ENCODE measurements at places on chromosomes 16 and 17.

- DNase-seq, result peak; percentile 69
These were observed 30.1 kb upstream of the GAA start for GRCh38 chr17:80071116-80071841.

DNA sequence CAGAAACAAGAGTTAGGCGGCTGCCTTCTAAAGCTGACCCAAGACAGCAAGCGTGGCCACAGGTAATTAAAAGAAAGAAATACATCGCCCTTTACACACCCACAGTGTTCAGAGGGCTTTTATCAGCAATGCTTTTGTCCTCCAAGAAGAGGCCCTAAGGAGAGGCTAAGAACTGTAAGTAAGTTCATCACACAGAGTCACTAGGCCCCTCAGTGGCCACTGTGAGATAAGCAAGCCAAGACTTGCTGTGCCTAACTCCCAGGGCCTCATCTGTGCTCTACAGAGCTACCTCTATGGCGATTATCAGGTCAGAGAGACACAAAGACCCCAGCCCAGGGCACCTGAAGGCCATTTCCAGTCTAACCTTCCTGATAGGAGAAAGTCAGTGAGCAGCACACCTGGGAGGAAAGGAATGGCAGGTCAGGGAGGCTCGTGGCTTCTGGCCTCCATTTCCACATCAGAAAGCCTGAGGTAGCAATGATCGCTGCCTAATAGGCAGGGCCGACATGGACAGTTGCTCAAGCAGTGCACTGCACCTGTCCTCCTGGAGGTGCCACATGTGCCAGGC lies 545.2 kb upstream of the CDH11 start:
- peak; percentile 55 for DNase-seq

DNA sequence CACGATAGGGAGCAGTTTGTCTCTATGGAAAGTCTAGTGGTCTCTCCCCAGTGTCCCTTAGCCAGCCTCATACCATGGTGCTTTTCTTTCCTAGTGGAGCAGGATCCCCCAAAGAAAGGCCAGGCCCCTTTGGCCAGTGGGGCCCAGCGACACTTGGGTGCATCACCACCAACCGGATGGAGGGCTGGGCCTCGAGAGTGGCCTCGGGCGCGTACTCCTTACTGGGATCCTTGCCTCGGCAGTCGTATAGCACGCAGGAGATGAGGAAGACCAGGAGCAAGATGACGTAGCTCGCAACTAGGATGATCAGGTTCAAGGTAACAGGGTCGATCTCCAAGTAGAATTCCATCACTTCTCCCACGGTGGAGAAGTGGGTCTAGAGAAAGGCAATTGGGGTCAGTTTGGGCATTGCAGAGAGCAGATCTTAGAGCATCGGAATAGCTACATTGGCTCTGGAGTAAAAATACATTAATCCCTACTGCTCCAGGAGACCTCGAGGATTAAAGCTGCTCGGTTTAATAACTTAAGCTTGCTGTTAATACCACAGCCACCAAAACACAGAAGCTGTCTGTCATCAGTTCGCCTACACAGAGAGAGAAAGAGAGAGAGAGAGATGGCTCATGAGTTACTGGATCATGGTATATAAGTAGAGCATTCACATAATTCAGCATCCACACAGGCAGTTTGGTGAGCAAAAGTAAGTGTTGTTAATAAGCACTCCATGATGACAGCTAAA lies at the start of gene SMIM36:
Gene SMIM36 (minus strand): TSS at position 467 of the 736 bp plus-strand sequence.
- no peak for DNase-seq

GRCh38 chr17:56499799-56500388 lies 93.6 kb upstream of the NOG start:
- DNase-seq, result peak; percentile 25

- no peak for DNase-seq
These were observed 18.4 kb downstream of the MAP2K3 start for GRCh38 chr17:21302711-21303425.

DNA sequence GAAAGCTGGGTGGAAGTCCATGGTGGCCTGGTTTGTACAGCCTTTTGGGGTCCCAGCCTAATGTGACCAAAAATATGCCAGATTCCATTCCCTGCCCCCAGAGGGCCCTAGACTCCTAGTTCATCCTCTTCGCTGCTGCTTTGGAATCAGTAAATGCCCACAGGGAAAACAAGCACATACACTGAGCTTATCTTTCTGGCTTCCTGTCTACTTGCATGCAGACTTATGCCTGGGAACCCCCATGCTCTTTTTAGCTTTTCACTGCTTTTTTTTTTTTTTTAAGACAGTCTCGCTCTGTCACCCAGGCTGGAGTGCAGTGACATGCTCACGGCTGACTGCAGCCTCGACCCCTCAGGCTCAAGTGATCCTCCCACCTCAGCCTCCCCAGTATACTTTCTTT lies 6.2 kb upstream of the CD300LG start:
- peak; percentile 69 for DNase-seq

DNA sequence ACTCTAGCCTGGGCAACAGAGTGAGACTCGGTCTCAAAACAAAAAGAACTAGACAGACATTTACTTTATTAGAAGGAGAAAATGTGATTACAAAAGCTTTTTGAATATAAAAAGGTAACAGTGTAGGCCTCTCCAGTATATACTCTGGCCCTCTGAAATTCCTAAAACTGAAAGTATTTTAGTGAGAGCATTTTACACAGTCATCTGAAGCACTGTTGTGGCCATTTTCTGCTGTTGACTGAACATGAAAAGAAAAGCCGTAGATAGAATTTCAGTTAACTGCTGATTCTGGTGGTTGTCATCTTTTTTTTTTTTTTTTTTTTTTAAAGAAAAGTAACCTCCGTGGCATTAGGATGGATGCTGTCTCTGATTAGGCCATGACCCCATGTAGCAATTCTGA lies 15.6 kb downstream of the DUSP14 start:
- DNase-seq, result no peak

- DNase-seq, result no peak
These were observed 59.0 kb upstream of the NKD1 start for GRCh38 chr16:50489182-50489581.

DNA sequence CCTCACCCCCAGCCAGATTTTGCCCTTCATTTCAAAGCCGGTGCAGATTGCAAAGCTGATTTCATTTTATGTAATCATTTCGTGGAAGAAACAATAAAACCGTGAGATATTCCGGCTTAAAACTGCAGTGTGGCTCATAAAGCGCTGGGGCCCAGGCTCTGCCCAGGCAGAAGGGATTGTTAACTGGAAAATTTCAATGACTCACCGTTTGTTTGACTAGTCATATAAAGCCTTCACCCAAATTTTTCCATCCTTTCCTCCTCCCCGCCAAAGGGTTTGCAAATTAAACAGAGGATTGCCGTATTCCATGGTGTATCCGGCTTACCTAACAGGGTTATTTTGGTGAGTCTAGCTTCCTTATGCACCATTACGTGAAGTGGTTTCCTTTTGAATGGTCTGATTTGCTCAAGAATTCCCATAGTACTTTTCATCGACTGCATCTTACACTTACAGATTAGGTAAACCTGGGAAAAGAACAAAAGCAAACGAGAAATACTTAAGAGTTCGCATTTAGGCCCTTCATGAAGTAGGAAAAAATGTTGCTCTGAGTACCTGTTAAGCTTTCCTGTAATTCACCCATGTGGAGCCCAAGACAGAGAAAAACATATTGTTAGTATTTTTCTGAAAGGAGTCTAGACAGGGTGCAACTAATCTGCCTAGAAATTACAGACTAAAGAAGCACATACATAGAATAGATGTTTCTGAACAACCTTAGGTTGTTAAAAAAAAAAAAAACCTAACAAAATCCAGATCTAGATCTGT lies 949 bp upstream of the GSPT1 start:
- no peak for DNase-seq

DNA sequence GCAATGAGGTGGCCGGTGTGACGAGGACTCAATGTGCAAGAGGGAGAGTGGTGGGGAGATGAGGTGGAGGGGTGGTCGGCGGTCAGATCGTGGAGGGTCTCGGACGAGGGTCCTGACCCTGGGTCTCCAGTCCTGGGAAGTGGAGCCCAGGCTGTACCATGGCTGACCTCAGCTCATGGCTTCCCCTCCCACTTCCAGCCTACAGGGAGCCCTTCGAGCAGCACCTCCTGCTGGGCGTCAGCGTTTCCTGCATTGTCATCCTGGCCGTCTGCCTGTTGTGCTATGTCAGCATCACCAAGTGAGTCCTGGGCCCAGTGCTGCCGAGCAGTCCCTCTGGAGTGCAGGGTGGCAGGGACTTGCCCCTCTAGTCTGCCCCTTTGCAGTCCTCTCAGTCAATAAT lies 41.8 kb downstream of the IL4R start:
- peak; percentile 60 for DNase-seq

GRCh38 chr17:54749157-54749556 lies 151.5 kb upstream of the TOM1L1 start:
- no peak for DNase-seq

GRCh38 chr16:10182222-10183053 lies at the start of gene GRIN2A:
Gene GRIN2A, minus strand, starts transcription at chr16:10182428. Its CDS starts 2,017 bp downstream, at chr16:10180411.
- DNase-seq, result no peak

GRCh38 chr17:364766-365165 lies 12.2 kb upstream of the RPH3AL start:
- DNase-seq, result no peak

GRCh38 chr16:89845417-89845816 lies 17.1 kb downstream of the SPIRE2 start:
- DNase-seq, result no peak
